ENCODE measurements at places on chromosomes 2 and 18.
A peak's percentile ranks its signal among the peaks of the same experiment; 100 is the strongest.

DNA sequence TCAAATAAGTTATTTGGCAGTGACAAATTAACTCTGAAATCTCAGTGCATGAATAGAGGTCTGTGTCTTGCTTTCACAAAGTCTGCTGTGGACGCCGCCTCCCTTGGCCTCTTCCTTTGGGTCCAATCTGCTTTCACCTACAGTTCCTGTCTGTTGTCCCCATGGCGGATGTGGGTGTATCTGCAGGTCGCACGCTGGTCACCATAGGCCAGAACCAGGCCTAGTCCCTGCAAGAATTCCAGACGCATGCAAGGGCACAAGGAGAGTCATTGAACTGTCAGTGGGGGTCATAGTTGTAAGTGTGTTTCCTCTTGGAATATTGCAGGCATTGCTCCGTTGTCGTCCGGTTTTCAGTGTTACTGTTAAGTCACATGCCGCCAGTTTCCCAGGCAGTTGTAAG, 7.4 kb downstream of the SOCS6 start:
- peak; percentile 50 for DNase-seq

DNA sequence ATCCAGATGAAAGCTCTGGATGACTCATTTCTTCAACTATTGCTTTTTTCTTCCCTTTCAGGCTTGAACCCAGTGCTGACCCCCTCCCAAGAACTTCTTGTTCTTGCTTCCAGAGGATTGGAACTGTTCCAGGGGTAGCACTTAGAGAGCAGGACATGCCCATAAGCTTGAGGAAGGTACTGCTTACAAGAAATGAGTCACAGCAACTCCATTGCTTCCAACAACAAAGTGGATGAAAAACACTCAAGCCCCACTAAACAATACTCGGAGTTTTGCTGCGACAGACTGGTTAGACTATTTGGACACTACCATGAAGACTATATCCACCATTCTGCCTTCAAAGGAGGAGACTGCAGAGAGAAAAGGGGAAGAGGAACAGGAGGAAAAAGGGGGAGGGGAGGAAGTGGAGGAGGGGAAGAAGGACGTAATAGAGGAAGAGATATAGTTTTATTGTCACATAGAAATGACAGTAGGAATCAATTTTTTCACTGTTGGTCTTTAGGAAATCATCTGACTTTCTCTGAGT, 1.6 kb upstream of the EPC2 start:
- DNase-seq: no peak

- DNase-seq: no peak
These were observed 44.6 kb downstream of the TMEFF2 start for GRCh38 chr2:192150166-192150565.

DNA sequence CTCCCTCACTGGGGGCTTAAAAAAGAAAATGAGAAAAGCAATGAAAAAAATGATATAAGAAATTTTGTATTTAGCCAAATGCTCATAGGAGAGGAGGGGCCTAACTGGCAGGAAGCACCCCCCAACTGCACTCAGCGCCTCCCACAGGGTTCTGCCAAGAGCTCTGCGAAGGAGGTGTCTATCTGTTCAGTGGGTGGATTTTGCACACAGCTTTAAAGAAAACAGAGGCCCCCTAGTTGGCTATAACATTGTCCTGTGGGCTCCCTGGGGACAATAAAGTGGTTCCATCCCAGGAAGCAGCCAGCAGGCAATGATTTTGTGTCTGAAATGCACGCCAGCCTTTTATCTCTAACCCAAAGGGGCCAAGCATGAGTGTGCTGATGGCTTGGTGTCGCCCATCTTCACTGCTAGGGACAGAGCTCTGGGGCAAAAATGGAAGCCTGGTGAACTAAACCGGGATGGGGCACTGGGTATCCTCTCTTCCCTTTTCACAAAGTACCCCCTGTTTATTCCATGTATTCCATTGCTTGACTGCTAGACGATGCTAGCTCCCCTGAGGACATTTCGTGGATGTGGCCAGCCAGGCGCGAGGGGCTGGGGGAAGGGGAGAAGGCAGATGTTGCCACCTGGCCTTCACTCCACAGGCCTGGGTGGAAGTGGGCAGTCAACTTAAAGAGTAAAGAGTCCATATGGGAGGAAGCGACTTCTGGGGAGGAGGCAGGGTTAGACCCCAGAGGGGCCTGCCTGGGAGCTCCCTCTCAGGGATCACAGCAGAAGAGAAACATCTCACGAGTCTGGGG, 205.7 kb downstream of the CYP26B1 start:
- DNase-seq: no peak

GRCh38 chr2:206804326-206804725, 38.9 kb downstream of the FASTKD2 start:
- no peak for DNase-seq
